ENCODE measurements at places on chromosomes 4 and X. TPM values are rescaled to one million over a fixed set of nuclear protein-coding genes. Genes with fewer than 3 reads are reported as not detected.

NAA11 gene
- 24.4 TPM for total RNA-seq

TRIM2 gene
- 0.09 TPM for total RNA-seq

- no peaks in the 10 kb centered on the region for H3K36me3 ChIP-seq
- no peak for DNase-seq
- no peak overlapping the region for H3K27ac ChIP-seq
- H3K4me3 ChIP-seq: no peak overlapping the region
Observed at GRCh38 chr4:8332038-8332857, 62.7 kb downstream of the HTRA3 start.

CYTL1 gene
- not detected for total RNA-seq

GRCh38 chr4:111506706-111507105 is 638.5 kb upstream of the FAM241A start:
- no peaks in the 10 kb centered on the region for H3K36me3 ChIP-seq
- H3K27ac ChIP-seq: no peak overlapping the region
- H3K27me3 ChIP-seq: no peaks in the 10 kb centered on the region
- no peaks in the 10 kb centered on the region for H3K4me1 ChIP-seq

DNA sequence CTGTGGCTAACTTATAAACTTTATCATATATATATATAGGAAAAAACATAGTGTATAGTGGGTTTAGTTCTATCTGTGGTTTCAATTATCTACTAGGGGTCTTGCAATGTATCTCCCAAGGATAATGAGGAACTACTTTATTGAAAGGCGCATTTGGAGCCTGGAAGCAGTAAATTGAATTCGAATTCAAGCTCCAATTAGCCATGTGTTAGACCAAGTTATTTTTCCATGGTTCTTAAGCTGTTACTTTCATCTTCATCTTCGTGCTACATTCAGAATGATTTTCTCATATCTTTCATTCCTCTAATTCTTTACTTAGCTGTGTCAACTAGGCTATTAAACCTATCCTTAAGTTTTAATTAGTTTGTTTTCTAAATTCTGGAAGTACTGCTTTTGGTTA is 27.2 kb upstream of the MANBA start:
- no peak overlapping the region for H3K27ac ChIP-seq
- no peaks in the 10 kb centered on the region for H3K27me3 ChIP-seq
- DNase-seq: no peak
- H3K4me1 ChIP-seq: no peaks in the 10 kb centered on the region
- H3K4me3 ChIP-seq: no peak overlapping the region

DNA sequence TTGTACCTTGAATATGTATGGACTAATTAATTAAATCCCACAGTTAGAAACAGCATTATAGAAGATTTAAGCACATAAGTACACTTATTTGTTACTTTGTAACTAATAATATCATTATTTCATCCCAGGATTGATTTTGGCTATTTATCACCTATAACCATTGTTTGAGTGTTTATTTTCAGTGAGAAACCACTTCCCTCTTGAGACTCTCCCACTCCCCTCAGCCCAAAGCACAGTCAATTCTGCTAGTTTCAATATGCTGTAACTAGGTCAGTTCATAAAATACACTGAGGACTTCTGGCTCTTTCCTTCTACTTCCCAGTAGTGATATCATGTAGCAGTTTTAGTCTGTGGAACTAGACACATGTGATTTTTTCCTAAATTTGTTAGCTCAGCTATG is 16.3 kb downstream of the OFD1 start:
- no peaks in the 10 kb centered on the region for H3K4me1 ChIP-seq
- no peaks in the 10 kb centered on the region for H3K27me3 ChIP-seq
- no peak overlapping the region for H3K4me3 ChIP-seq
- H3K27ac ChIP-seq: no peak overlapping the region
- peaks cover 79% of the 10 kb centered on the region for H3K36me3 ChIP-seq
- no peak for DNase-seq

SPANXD gene
- not detected for total RNA-seq

GRIA3 gene
- total RNA-seq: not detected

DNA sequence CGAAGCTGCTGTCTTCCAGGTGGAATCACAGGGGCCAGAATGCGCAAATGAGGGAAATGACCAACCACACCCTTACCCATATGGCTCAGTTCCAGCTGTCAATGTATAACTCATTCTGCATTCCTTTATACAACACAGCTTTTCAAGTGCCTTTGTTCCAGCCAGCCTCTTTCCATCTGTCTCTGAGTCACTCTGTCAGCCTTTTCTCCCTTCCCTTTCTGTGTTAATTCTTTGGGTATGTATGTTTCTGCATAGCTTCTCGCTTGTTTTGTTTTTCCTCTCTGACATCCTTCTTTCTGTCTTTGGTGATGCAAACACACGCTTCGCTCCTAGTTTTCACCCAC is 54.5 kb downstream of the RS1 start:
- no peaks in the 10 kb centered on the region for H3K4me1 ChIP-seq
- no peak for DNase-seq
- no peaks in the 10 kb centered on the region for H3K27me3 ChIP-seq
- no peaks in the 10 kb centered on the region for H3K36me3 ChIP-seq
- no peak overlapping the region for H3K27ac ChIP-seq

DNA sequence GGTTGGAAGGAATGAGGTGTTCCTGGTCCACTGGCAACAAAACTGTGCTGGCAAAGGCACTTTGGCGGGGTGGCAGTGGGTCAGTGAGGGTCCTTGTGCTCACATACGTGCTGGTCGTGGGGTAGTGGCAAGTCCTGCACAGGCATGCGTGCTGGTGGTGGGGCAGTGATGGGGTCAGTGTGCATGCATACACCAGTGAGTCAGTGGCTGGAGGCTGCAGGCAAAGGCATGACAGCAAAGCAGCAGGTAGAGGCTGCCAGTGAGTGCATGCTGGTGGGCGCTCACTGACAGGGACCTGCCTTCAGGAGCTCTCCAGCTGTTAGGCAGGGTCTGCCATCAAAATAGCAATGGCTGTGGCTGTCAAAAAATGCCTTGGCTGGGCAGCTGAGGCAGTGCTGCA is 42.1 kb downstream of the TMPRSS11E start:
- H3K4me1 ChIP-seq: no peaks in the 10 kb centered on the region
- DNase-seq: no peak
- H3K27ac ChIP-seq: no peak overlapping the region
- no peak overlapping the region for H3K4me3 ChIP-seq

- H3K4me1 ChIP-seq: peaks cover 62% of the 10 kb centered on the region
- H3K4me3 ChIP-seq: no peak overlapping the region
- peaks cover 61% of the 10 kb centered on the region for H3K36me3 ChIP-seq
- no peak for DNase-seq
Observed at GRCh38 chrX:130083656-130084382, 26.5 kb downstream of the ELF4 start.

- no peak for DNase-seq
- H3K27ac ChIP-seq: no peak overlapping the region
- H3K4me1 ChIP-seq: no peaks in the 10 kb centered on the region
- no peaks in the 10 kb centered on the region for H3K36me3 ChIP-seq
Observed at GRCh38 chr4:57370691-57371090, 260.5 kb upstream of the IGFBP7 start.

- no peak overlapping the region for H3K4me3 ChIP-seq
- no peak overlapping the region for H3K27ac ChIP-seq
- H3K4me1 ChIP-seq: no peaks in the 10 kb centered on the region
- DNase-seq: no peak
- no peaks in the 10 kb centered on the region for H3K27me3 ChIP-seq
- H3K36me3 ChIP-seq: no peaks in the 10 kb centered on the region
Observed at GRCh38 chrX:3743801-3744439, 30.5 kb upstream of the PRKX start.

- DNase-seq: no peak
- no peaks in the 10 kb centered on the region for H3K27me3 ChIP-seq
- H3K4me3 ChIP-seq: no peak overlapping the region
- no peaks in the 10 kb centered on the region for H3K4me1 ChIP-seq
- H3K36me3 ChIP-seq: no peaks in the 10 kb centered on the region
Observed at GRCh38 chr4:53121264-53121865, 244.5 kb downstream of the SCFD2 start.

- H3K4me3 ChIP-seq: no peak overlapping the region
- peaks cover 90% of the 10 kb centered on the region for H3K36me3 ChIP-seq
- no peak overlapping the region for H3K27ac ChIP-seq
- no peaks in the 10 kb centered on the region for H3K4me1 ChIP-seq
- H3K27me3 ChIP-seq: no peaks in the 10 kb centered on the region
Observed at GRCh38 chrX:68717663-68718442, 70.4 kb downstream of the STARD8 start.

GRCh38 chr4:7892212-7893019 is 47.2 kb downstream of the AFAP1 start:
- no peak for DNase-seq
- no peaks in the 10 kb centered on the region for H3K4me1 ChIP-seq
- no peaks in the 10 kb centered on the region for H3K36me3 ChIP-seq
- peaks cover 17% of the 10 kb centered on the region for H3K27me3 ChIP-seq

GRCh38 chr4:159508917-159509500 is 406.1 kb downstream of the RAPGEF2 start:
- H3K36me3 ChIP-seq: no peaks in the 10 kb centered on the region
- no peaks in the 10 kb centered on the region for H3K4me1 ChIP-seq
- no peak overlapping the region for H3K27ac ChIP-seq
- DNase-seq: no peak
- H3K4me3 ChIP-seq: no peak overlapping the region

DNA sequence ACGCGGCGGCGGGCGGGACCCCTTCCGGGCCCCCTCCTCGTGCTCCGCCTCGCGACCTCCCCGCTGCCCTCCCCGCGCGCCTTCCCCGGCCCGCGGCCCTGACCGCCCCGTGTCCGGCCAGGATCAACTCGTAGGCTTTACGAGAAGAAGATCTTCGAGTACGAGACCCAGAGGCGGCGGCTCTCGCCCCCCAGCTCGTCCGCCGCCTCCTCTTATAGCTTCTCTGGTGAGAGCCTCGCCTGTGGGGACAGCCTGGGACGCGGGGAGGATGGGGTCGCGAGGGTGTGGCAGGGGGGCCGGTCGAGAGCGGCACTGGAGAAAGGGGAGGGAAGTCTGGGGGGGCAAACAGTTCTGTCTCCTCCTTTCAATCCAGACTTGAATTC is 465 bp downstream of the EMD start:
- H3K4me3 ChIP-seq: peak overlapping the region; percentile 91
- peaks cover 19% of the 10 kb centered on the region for H3K36me3 ChIP-seq
- peak overlapping the region; percentile 96 for H3K27ac ChIP-seq
- no peak for DNase-seq
- H3K4me1 ChIP-seq: peaks cover 58% of the 10 kb centered on the region
- no peaks in the 10 kb centered on the region for H3K27me3 ChIP-seq

DNA sequence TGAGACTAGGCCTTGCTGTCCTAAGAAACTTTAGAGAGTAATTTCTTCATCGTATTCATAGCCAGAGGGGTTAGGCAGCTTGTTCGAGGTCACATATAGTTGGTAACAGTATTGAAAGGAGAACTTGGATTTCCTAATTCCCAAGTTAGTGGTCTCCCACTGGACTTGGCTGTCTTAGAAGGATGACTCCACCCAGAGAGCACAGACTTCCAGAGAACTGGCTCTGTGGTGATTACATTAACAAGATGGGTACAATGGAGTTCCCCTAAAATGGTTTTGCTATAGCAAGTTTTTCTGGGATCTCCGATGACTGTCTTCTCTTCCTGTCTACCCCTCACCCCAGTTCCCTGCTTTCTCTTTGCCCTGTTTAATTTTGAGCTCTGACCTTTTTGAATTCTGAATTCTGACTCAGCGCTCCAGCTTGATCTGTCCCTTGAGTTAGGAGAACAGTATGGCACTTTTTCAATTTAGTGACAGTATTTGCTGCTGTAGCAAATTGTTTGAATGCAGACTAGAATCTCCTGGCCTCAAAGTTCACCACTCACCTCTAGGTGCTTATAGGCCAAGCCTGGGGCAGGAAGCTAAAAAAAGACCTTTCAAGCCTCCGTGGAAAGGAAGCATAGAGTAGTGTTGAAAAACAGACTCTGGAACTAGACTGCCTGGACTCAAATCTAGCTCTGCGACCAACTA is 6.9 kb downstream of the MSN start:
- no peak for DNase-seq
- peaks cover 83% of the 10 kb centered on the region for H3K36me3 ChIP-seq
- no peak overlapping the region for H3K4me3 ChIP-seq
- peak overlapping the region; percentile 42 for H3K27ac ChIP-seq

DNA sequence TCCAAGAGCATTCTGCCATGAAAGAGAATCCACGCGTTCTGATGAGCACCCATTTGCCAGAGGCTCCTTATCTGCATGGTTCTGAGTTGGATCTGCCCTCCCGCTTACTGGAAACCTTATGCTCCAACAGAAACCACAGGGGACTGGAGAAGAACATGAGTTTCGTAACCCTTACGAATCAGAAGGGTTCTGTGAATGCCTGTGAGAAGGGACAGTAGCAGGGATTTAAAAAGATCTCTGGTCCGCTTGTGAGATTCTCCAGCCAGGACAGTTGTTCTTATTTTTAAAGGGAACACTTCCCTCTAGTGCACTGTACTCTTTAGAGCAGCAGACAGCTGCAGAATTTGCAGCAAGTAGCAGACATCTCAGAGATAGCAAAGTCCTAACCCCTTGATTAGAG is 22.5 kb upstream of the CENPU start:
- no peak overlapping the region for H3K27ac ChIP-seq
- no peak overlapping the region for H3K4me3 ChIP-seq
- peaks cover 14% of the 10 kb centered on the region for H3K36me3 ChIP-seq
- H3K27me3 ChIP-seq: no peaks in the 10 kb centered on the region
- DNase-seq: no peak

BMP3 gene
- total RNA-seq: not detected

- no peak overlapping the region for H3K27ac ChIP-seq
- no peaks in the 10 kb centered on the region for H3K27me3 ChIP-seq
- no peak for DNase-seq
- H3K36me3 ChIP-seq: no peaks in the 10 kb centered on the region
- H3K4me1 ChIP-seq: no peaks in the 10 kb centered on the region
- no peak overlapping the region for H3K4me3 ChIP-seq
Observed at GRCh38 chr4:40548256-40548655, 81.4 kb downstream of the RBM47 start.

DNA sequence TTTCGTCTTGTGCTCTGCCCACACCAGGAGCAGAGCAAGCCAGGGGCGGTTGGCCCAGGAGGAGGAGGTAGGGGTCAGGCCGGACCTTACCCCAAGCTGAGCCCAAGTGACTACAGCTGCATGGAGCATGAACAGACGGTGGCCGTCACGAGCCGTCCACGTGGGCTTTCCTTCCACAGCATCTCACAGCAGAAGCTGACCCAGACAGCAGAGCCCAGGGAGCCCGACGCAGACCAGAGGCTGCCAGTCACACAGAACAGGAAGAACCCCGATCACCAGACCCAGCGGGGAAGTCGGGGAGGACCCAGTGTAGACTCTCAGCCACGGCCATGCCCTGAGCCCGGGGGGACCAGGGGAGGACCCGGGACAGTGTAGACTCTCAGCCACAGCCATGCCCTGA is 58.0 kb downstream of the FAM53A start:
- no peak overlapping the region for H3K4me3 ChIP-seq
- no peaks in the 10 kb centered on the region for H3K4me1 ChIP-seq
- peaks cover 12% of the 10 kb centered on the region for H3K27me3 ChIP-seq
- H3K36me3 ChIP-seq: no peaks in the 10 kb centered on the region
- no peak overlapping the region for H3K27ac ChIP-seq

NUP62CL gene
- 29.7 TPM for total RNA-seq

RIPPLY1 gene
- total RNA-seq: not detected

PABPC5 gene
- not detected for total RNA-seq

RPS6KA6 gene
- 0.11 TPM for total RNA-seq
